ENCODE measurements at places on chromosomes 5 and 9. TPM values are rescaled to one million over a fixed set of nuclear protein-coding genes. Genes with fewer than 3 reads are reported as not detected.

S1PR3 gene
- polyA plus RNA-seq: 0.19 TPM

PCDHGA7 gene
- 1.8 TPM for polyA plus RNA-seq

FCN2 gene
- polyA plus RNA-seq: not detected

PCDHGC3 gene
- polyA plus RNA-seq: 70.9 TPM

PSMD5 gene
- 12.6 TPM for polyA plus RNA-seq

LCNL1 gene
- not detected for polyA plus RNA-seq

BTNL9 gene
- polyA plus RNA-seq: not detected

WDR31 gene
- 0.24 TPM for polyA plus RNA-seq

CDC20B gene
- polyA plus RNA-seq: not detected

UIMC1 gene
- polyA plus RNA-seq: 11.2 TPM

FREM1 gene
- polyA plus RNA-seq: 1.6 TPM

SPATA31D4 gene
- not detected for polyA plus RNA-seq

FOXD4L6 gene
- not detected for polyA plus RNA-seq

EIF4E1B gene
- polyA plus RNA-seq: not detected

SLC6A7 gene
- polyA plus RNA-seq: 0.65 TPM

HAND1 gene
- not detected for polyA plus RNA-seq

PCDHGA6 gene
- 0.30 TPM for polyA plus RNA-seq

SLC6A3 gene
- not detected for polyA plus RNA-seq

HTR4 gene
- not detected for polyA plus RNA-seq

CRB2 gene
- polyA plus RNA-seq: not detected

KCNV2 gene
- not detected for polyA plus RNA-seq

SPATA31D3 gene
- not detected for polyA plus RNA-seq

EIF4EBP3 gene
- 7.7 TPM for polyA plus RNA-seq

SHC3 gene
- polyA plus RNA-seq: 0.06 TPM

IL4 gene
- polyA plus RNA-seq: not detected

GRHPR gene
- polyA plus RNA-seq: 42.7 TPM

DNAJB5 gene
- 2.9 TPM for polyA plus RNA-seq

QRFP gene
- not detected for polyA plus RNA-seq

ZFP37 gene
- 6.1 TPM for polyA plus RNA-seq

TXNDC8 gene
- polyA plus RNA-seq: not detected

SERF1B gene
- polyA plus RNA-seq: 201 TPM

ANKHD1 gene
- polyA plus RNA-seq: 42.8 TPM

HCN1 gene
- 103 TPM for polyA plus RNA-seq

OLFM1 gene
- 207 TPM for polyA plus RNA-seq

MED22 gene
- polyA plus RNA-seq: 3.0 TPM

CDK9 gene
- 4.6 TPM for polyA plus RNA-seq

OR1L1 gene
- not detected for polyA plus RNA-seq

DELE1 gene
- polyA plus RNA-seq: 17.1 TPM

UNC5A gene
- not detected for polyA plus RNA-seq

GNAQ gene
- polyA plus RNA-seq: 312 TPM

FABP6 gene
- polyA plus RNA-seq: 67.3 TPM

PTGS1 gene
- not detected for polyA plus RNA-seq

GCNT1 gene
- polyA plus RNA-seq: 0.66 TPM

C5orf63 gene
- 28.9 TPM for polyA plus RNA-seq

PLPP7 gene
- polyA plus RNA-seq: 5.1 TPM

MELK gene
- polyA plus RNA-seq: not detected

SHOC1 gene
- polyA plus RNA-seq: 0.62 TPM

PCDHGA8 gene
- polyA plus RNA-seq: 0.13 TPM

PCDHB7 gene
- 0.78 TPM for polyA plus RNA-seq

MCC gene
- polyA plus RNA-seq: 5.3 TPM
